ENCODE measurements at places on chromosomes 6 and 20.

DNA sequence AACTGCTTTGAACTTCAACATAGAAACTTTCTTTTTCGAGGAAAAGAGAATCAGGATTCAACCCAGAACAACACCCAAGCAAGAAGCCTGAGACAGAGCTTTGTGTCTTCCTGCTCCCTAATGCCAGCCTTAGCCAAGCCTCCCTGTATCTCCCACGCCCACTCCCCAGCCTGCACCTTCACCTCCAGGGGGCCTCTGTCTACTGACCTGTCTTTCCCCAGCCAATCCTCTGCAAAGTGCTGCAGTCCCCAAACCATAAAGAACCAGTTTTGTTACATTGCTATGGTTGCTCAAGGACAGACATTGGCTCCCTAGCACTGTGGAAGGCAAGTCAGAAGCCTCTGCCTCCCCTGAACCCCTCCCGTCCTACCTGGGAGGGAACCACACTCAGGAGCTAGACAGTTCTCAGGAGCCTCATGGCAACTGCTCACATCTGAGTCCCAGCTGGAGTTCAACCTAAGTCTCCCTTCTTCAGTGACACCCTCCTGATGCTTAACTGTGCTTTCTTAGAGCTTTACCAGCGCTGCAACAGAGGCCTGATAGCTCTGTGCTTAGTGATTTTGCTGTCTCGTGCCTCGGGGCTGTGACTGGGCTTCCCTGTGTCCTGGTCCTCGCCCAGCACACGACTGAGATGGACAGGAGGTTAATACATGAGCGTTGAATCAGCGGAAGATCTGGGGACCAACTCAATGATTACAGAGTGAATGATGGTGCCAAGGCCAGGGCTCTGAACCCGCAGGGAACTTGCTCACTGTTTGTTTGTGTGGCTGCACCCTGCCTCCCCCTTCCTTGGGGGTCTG, 101.5 kb upstream of the DUSP22 start:
- DNase-seq = no peak

DNA sequence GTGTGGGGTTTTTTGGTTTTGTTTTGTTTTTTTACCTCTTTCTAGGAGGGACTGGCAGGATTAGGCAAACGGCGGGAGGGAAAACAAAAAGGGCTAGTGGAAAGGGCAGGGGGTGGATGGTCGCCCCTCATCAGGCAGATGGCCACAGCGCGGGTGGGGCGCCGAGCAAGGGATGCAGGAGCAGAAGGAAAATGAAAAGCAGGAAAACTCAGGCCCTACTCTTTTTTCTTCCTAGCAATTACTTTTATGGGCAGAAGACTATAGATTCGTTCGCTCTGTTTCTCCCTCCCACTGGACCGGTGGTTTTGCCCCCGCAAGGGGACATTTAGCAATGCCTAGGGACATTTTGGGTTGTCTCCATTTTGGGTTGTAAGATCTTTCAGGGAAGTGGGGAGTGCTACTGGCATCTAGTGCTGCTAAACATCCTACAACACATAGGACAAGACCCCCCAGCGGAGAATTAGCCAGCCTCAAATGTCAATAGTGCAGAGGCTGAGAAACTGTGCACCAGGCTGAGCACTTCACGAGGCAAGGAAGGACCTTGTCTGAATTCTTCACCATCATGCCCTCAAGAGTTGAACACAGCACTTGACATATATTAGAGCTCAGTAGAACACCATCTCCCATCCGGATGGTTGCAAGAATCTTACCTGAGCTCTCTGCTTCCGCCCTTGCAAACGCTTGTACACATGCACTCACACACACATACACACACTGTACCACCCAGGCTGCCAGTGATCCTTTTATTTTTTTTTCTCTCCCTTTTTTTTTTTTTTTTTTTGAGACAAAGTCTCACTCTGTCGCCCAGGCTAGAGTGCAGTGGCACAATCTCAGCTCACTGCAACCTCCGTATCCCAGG, 4.8 kb upstream of the ZMYND8 start:
- no peak for DNase-seq

- no peak for DNase-seq
These were observed 20.0 kb upstream of the NFATC2 start for GRCh38 chr20:51562332-51563173.

DNA sequence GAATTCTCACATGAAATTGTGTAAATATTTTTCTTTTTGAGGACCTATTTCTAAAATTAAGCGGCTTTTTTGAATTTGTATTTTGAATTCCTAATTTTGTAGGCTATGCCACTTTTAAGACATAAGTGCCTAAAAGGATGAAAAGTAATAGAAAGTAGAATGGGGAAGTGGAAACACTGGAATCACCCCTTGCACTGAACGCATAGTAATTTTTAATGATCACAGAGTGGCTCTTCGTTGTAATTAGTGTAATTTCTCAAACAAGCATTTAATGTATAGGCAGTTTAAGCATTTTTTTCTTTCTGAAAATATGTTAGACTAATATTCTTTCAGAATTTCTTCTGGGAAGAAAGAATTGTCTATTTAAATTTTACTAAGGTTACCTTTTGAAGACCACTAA, 73.2 kb downstream of the ARID1B start:
- no peak for DNase-seq

- DNase-seq = no peak
These were observed 601.2 kb downstream of the CDH26 start for GRCh38 chr20:60559462-60559861.
